Left kidney (tissue), 8 donors: ENCODE measurements at places on chromosomes 7 and 10. TPM values are rescaled to one million over a fixed set of nuclear protein-coding genes. Genes with fewer than 3 reads are reported as not detected.

Gene PON3
- 2.5 TPM for polyA plus RNA-seq

Gene FXYD4
- not detected for polyA plus RNA-seq

DNA sequence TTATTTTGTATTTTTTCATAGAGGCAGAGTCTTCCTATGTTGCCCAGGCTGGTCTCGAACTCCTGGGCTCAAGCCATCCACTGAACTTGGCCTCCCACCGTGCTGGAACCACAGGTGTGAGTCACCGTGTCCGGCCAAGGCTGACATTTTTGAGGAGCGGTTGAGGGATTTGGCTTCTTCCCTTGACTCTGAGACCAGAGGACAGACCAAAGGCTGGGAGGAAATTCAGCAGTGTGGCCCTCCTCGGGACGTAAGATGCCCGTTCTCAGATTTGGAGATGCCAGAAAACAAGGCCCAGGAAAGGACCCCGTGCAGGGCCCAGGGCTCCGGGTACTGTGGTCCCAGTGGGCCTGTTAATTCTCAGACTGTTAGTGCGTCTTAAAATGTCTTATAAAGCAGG, 146.2 kb downstream of the WDR37 start:
- DNase-seq = no peak

DNA sequence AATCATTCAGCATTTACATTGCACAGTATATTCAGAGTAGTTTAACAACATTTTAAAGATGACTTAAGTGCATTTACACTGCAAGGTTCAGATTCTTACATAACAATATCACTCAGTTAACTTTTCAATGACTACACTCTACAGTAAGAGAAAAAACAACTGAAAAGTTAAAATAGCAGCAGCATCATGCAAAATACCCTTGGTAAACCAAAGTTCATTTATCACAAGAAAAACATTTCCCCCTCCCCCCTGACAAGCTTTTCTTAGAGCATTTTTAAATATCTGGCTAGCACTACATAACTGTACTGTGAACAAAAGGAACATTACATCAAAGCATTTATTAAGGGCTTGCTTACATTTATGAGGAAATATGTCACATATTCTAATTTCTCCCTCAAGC, 179.5 kb upstream of the HGF start:
- DNase-seq = no peak

DNA sequence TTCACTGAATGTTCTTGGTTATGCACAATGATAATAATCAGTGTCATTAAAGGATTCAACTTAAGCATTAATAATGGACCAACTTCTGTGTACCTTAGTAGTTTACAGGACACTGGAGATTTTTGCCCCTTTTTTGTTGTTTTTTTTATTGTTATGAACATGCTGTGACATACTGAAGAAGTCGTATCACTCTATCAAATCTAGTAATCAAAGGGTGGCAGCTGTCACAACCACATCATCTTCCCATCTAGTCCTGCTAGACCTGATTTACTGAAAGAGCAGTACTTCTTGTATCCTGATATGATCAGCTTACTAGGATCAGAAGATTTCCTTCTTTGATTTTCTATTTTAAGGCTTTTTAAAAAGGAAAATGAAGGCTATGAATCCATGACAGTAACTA, 504.6 kb upstream of the CELF2 start:
- DNase-seq = no peak

- DNase-seq = no peak
Measured at GRCh38 chr7:16399916-16400892, 21.1 kb downstream of the CRPPA start.
